ENCODE measurements at places on chromosomes 2 and 18.

- DNase-seq, result no peak
Measured at GRCh38 chr2:149989447-149990063, 402.0 kb upstream of the MMADHC start.

GRCh38 chr2:228655331-228655730 is 473.8 kb upstream of the SPHKAP start:
- DNase-seq, result no peak

DNA sequence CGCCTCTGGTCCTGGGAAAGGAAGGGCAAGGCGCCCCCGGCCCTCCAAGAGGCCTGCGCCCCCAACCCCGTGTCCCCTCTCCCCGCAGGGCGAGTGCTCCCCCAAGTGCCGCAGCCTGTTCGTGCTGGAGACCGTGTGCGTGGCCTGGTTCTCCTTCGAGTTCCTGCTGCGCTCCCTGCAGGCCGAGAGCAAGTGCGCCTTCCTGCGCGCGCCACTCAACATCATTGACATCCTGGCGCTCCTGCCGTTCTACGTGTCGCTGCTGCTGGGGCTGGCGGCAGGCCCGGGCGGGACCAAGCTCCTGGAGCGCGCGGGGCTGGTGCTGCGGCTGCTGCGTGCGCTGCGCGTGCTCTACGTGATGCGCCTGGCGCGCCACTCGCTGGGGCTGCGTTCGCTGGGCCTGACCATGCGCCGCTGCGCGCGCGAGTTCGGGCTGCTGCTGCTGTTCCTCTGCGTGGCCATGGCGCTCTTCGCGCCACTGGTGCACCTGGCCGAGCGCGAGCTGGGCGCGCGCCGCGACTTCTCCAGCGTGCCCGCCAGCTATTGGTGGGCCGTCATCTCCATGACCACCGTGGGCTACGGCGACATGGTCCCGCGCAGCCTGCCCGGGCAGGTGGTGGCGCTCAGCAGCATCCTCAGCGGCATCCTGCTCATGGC is 52.4 kb downstream of the SLC66A2 start:
- DNase-seq, result no peak

DNA sequence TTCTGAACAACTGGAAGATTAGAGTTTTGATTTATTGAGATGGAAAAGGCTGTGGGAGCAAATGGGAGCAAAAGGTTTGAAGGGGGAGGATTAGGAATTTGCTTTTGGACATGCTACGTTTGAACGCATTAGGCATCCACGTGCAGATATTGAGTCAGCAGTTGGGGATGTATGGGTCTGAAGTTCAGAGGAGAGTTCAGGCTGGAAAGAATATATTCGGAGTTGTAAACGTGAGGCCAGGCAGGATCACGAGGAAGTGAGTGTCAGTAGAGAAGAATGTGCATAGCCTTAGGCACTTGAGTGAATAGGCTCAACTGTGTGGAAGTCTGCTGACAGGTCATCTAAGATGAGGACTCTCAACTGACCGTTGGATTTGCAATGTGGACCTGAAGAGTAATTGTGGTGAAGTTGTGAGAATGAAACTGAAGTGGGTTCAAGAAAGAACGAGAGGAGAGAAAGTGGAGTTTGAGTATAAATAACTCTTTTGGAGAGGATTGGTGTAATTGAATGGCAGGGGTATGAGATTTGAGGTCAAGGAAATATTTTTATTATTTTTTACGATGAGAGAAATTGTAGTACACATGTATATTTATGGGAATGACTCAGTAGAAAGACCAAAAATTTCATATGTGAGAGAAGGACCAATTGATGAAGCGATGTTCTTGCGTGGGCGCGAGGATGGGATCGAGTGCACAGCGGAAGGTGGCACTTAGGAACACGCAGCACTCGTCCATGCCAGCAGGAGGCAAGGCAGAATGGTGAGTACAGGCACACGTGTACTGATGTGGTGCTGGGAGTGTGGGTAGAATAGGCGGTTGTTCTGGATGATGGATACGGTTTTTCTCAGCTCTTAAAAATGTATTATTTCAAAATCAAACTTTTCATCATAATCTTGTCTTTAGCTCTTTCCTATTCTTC is 40.5 kb upstream of the POLE4 start:
- DNase-seq, result no peak

DNA sequence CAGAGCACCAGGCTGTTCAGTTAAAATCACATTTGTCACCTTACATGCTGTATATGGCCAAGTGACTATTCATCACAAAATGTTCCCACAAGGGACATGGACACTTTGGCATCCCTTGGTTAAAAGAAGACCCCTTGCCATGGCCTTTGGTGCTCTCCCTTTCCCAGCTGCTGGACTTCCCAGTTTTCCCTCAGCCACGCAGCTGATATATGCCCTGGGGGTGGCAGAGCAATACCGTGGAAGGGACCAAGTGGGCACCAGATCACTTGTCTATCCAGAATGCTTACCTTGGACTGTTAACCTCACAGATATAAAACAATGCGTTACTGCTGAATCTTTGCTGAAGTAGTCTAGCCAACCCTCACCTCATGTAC is 35.3 kb downstream of the PAIP2B start:
- DNase-seq, result no peak

DNA sequence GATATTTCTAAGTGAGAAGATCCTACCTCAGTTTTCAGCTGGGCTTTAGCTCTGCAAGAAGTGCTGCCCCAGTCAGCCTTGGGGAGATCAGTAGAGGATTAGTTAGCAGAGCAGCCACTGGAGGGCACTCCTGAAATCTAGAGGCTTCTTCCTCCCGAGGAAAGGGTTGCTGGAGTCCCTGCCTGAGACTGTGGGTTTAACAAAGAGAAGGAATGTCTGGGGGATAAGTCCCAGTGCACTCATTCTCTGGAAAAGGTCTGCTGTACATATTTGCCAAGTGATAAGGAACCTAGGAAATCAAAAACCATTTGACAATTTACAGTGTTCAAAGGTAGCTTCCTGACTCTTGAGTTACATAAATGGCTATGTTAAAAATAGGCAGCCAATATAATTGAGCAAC is 207.2 kb downstream of the SLC8A1 start:
- DNase-seq, result peak; percentile 3

GRCh38 chr2:17762451-17762850 is 8.5 kb downstream of the GEN1 start:
- DNase-seq, result no peak

GRCh38 chr2:68689553-68690537 is 44.8 kb upstream of the ARHGAP25 start:
- DNase-seq, result no peak

DNA sequence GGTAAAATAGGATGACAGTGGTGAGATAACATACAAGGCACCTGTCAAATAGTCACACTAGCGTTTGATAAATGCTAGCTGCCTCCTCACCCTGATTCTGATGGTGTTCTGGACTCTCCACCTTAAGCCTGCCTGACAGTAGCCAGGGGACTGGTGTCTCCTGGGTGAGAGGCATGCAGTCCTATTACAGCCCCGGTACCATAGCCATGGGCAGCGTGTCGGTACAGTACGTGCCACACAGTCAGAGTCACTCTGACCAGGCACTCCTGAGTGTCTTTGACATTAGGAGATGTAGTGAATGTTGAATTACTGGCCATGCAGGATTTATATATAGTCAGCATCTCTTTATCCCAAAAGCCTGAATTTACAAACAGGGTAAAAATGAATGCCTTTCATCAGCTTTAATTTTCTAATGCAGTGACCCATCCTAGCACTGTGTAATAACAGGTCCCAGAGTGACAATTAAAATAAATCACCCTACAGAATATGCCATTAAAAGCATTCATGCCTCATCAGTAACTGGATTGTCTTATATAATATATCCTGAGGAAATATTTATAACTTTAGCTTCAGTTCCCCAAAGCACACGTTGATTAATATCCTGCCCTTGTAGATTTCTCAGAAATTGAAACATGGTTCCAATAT is 760.3 kb upstream of the SOX11 start:
- DNase-seq, result no peak

- DNase-seq, result no peak
Measured at GRCh38 chr18:69097349-69097748, 299.5 kb downstream of the CCDC102B start.

GRCh38 chr2:9258953-9259399 is 52.4 kb downstream of the ASAP2 start:
- DNase-seq, result no peak

GRCh38 chr2:26536371-26537068 is 58.6 kb upstream of the OTOF start:
- DNase-seq, result no peak

DNA sequence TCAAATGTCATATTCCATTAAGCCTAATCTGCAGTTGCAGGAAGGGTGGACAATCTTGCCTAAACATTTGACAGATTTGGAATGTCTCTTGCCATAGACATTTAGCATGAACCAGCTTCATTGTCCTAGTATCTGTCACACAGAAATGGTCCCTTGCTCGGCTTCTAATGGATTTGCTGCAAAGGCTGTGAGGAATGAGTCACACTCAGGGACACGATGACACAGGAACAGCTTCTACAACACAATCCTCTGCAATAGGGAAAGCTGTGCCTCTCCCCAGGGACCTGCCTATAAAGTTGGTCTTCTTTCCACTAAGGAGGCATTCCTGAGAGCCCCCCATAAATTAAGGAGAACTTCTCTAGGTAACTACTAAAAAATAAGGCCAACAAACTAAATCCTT is 155.1 kb upstream of the L3MBTL4 start:
- no peak for DNase-seq

All from GM12892 (cell line).